KG1 (cell line): ENCODE measurements at places on chromosomes 16 and 17.

DNA sequence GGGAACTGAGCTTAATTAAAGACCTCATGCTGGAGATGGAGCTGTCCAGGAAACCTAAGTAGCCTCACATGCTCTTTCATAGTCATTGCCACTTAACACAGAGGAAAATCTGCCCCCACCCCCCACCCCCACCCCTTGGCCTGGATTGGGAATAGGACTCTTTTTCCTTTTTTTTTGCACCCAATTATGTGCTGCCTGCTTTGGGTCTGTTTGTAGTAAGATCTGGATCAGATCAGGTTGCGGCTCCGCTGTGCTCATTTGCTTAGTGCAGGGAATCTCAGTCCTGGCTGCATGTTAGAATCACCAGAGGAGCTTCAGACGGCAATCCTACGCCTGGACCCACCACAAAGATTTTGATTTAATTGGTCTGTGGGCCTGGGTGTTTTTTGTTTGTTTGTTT lies 219.0 kb downstream of the UTP18 start:
- no peak for DNase-seq

GRCh38 chr16:12459391-12460063 lies 344.2 kb downstream of the CPPED1 start:
- DNase-seq, result no peak

GRCh38 chr16:77780378-77780837 lies 8.0 kb upstream of the VAT1L start:
- DNase-seq, result no peak

GRCh38 chr16:88561485-88562359 lies 8.5 kb upstream of the ZC3H18 start:
- no peak for DNase-seq

- no peak for DNase-seq
These were observed 4.1 kb upstream of the PITPNA start for GRCh38 chr17:1566505-1567199.

- DNase-seq, result no peak
These were observed 228.6 kb upstream of the SDK2 start for GRCh38 chr17:73872816-73873215.

DNA sequence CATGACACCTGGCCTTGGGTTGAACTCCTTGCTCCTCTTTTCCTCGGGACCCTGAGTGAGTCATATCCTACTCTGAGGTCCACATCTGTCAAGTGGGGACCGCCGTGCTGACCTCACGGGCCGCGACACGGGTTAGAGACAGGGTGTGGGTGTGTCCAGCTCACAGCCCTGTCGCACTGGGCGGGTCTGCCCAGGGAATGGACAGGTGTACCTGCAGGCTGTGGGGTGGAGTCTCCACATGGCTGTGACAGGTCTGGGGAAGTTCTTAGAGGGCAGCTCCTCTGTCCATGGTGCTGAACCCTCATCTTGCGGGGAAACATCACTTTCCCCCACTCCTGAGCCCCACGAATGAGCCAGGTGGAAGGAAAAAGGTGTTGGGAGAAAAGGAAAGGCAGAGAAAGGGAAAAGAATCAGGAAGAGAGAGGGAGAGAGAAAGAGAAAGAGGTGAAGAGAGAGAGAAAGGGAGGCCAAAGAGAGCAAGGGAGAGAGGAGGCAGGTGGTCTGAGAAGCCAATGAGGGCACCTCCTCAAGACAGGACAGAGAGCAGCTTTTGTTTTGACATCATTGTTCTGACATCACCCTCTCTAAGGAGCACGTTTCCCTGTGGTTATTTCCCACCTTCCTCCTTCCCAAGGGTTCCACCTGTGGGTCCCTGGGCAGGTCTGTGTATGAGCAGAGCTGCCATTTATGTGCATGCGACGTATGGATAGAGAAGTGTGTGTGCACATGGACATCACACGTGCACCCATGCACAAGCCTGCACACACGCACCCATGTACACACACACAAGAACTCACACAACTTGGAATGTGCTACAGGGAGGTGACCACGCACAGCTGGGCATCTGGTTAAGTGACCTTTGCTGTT lies 32.6 kb upstream of the CBFA2T3 start:
- DNase-seq, result peak; percentile 18

DNA sequence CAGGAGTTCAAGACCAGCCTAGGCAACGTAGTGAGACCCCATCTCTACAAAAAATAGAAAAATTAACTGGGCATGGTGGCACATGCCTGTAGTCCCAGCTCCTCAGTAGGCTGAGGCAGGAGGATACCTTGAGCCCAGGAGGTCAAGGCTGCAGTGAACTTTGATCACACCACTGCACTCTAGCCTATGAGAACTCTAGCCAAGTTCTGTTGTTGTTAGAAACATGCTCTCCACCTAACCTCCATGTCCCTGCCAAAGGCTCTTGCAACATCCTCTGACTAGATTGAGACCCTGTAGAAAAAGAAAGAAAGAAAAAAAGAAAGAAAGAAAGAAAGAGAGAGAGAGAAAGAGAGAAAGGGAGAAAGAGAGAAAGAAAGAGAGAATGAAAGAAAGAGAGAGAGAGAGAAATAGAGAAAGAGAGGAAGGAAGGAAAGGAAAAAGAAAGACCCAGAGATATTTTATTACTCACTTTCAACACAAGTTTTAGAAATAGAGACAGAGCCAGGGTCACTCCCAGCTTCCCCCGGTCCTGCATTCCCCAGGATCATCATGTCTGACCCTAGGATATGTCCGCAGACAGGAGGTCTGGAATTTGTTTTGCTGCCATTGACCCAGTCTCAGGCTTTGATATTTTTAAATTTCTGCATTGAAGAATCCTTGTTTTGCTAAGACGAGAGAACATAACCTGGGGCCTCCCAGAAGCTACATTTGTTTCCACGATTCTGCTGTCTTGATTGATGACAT lies 376.5 kb upstream of the CDH5 start:
- DNase-seq, result no peak

DNA sequence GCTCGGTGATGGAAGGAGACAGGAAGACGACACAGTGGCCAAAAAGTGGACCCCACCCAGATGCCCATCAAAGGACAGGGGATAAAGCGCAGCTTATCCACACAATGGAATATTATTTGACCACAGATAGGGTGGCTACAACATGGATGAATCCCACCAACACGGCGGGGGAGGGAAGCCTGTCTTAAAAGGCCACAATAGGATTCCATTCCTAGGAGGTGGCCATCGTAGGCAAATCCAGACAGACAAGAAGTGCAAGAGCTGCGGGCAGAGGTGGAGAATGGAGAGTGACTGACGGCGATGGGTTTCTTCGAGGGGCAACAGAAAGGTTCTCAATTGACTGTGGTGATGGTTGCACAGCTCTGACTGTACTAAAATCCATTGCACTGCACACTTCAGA lies 16.0 kb downstream of the SLC38A8 start:
- no peak for DNase-seq

DNA sequence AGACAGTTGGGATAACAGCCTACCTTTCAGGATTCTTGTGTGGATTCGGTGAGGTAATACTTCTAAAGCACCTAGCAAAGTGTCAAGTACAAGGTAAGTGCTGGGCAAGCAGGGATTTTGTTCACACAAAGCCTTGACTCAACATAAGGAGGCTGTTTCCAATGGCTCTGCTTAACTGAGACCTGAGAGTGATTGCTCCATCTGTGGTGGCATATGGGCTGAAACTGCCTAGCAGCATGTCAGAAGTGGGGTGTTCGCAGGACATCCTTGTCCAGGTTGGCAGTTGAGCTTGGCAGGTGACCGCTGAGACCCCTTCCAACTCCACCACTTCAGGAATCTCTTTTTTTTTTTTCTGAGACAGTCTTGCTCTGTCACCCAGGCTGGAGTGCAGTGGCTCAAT lies 19.8 kb downstream of the IL4R start:
- DNase-seq, result no peak

DNA sequence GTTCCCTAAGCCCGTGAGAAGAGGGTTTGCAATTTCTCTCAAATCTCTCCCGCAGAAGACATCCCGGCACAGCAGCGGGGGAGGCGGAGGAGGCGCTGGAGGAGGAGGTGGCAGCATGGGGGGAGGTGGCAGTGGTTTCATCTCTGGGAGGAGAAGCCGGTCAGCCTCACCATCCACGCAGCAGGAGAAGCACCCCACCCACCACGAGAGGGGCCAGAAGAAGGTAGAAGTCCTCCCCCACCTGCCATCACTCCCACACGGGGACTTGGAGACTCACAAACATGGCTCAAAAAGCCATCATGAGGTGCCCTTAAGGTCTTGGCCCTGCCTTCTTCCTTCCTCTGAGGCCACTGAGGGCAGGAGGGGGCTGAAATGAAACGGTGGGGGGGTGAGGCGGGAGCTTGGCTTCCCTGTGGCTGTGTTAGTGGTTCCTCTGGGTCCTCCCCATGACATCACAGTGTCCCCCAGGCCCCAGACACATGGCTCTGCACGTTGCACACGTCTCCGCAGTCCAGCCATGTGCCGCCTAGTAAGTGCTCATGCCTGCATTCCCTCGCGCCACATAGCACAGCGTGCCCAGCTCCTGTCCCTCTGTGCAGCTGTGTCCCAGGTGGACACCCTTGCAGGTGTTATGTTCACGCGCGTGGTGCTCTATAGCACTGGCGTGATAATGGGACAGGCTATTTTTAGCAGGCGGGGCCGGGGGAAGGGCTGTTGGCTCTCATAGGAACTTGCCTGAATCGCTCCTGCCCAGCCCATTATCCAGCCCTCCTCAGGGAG lies 6.9 kb downstream of the MLLT6 start:
- no peak for DNase-seq

DNA sequence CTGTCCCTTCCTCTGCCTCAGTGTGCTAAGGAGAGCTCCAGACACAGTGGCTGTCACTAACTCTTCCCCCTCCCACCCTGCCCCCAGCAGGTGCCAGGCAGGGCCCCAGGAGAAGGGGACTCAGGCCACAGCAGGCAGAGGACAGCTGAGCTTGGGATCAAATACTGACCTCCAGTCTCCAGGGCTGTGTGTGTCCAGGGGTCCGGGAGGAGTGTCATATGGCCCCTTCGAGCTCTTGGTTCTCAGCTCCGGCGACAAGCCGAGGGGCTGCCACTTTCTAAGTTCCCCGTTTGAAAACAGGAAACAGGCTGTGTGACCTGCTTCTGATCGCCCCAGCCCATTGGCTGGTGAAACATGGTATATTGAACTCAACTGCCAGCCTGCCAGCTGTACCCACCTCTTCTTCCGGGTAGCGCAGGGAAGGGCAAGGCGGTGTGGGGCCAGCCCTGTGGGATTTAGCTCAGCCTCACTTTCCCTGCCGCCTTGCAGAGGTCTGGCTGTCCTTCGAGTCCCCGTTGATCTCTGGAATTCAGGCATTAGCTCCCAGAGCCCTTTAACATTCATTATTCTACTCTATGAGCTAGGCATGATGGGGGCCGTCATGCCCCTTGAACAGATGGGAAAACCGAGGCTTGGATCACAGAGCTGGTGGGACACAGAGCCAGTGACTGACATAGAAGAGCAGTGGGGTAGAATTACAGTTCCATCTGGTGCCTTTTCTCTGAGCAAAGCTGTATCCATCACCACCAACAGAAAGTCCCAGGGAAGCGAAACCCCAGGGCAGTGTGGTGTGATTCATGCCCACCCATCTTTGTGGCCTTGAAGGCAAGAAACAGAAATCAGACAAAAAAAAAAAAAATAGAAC lies at the start of gene SNX20:
TSS of gene SNX20 (minus strand) at position 292 of the 865 bp plus-strand sequence. CDS start 3,786 bp downstream, outside the sequence.
- DNase-seq, result peak; percentile 56

GRCh38 chr17:77526728-77527350 lies 386.1 kb downstream of the SEC14L1 start:
- DNase-seq, result no peak

GRCh38 chr17:73132085-73132492 lies 32.7 kb upstream of the SSTR2 start:
- DNase-seq, result no peak

GRCh38 chr16:3348547-3349167 lies 7.0 kb upstream of the OR2C1 start:
- DNase-seq, result no peak

DNA sequence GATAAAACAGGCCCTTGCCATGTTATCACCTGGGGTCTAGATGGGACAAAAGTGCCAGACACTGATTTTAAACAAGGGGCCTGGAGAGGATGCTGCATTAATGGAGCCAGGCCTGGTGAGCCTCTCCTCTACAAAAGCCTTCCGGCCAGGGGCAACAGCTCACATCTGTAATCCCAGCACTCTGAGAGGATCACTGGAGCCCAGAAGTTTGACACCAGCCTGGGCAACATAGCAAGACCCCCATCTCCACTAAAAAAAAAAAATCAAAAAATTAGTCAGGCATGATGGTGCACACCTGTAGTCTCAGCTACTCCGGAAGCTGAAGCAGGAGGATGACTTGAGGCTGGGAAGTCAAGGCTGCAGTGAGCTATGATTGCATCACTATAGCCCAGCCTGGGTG lies 3.5 kb downstream of the GINS2 start:
- DNase-seq, result no peak

- no peak for DNase-seq
These were observed 21.4 kb upstream of the GPT2 start for GRCh38 chr16:46862555-46863447.

DNA sequence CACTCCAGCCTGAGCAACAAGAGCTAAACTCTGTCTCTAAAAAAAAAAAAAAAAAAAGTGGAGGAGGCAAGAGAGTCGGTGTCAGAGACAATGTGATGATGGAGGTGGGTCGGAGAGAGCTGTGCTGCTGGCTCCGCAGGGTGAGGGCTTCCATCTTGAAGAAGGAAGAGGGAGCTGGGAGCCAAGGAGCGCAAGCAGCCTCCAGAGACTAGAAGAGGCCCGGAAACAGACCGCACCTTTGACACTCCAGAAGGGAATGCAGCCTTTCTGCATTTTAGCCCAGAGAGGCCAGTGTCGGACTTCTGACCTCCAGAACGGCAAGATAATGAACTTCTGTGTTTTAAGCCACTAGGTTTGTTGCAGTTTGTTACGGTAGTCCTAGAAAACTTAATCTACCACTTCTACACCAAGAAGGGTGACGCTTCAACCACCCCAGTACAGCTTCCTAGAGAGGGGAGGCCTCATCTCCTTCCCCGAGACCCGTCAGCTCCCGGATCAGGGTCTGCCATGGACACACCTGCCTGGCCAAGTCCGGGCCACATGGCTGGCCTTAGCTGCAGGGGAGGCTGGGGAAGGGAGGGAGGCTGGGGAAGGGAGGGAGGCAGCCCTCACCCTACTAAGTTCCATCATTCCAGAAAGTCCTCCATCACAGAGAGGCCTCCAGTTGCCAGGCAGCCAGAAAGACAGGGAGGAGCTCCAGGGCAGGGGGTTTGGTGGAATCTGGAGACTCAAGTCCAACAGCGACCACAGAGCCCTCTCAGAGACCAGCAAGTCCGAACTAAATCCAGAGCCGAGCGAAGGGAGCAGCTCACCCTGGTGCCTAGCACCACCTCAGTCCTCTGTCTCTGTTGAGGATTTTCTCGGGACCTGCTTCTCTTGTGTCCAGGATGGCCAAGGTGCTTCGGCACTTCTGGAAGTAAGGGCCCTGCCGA lies 13.2 kb upstream of the RBFOX3 start:
- DNase-seq, result no peak

DNA sequence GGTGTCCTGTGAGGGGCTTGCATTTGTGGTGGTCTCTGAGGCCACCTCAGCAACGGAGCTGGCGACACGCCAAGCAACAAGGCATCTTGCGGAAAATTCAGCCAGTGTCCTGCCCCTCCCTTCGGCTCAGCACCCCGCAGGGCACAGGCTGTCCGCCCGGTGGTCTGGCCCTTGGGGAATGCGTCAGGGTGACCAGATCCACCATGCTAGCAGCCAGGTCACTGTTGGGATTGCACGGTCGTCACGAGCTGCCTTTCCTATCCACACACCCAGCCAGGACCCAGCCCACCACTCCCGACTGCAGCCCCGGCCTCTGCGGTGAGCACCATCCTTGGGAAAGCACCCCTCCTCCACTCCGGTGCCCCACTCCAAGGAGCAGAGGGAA lies 221.2 kb downstream of the NTN1 start:
- DNase-seq, result no peak

GRCh38 chr17:50022463-50023130 lies 27.6 kb upstream of the DLX3 start:
- DNase-seq, result no peak
